Right ventricle myocardium inferior (tissue), 1 donor: ENCODE measurements at places on chromosomes 3 and 15. TPM values are rescaled to one million over a fixed set of nuclear protein-coding genes. Genes with fewer than 3 reads are reported as not detected.

RAD54L2 gene
- 10.3 TPM for total RNA-seq

ARHGEF26 gene
- 1.9 TPM for total RNA-seq

SCN11A gene
- total RNA-seq = 0.08 TPM

SERF2 gene
- total RNA-seq = 1,102 TPM

NR1D2 gene
- 44.5 TPM for total RNA-seq

C3orf62 gene
- total RNA-seq = 2.1 TPM

BTLA gene
- total RNA-seq = 0.14 TPM

PLSCR5 gene
- total RNA-seq = not detected

NANOGP8 gene
- total RNA-seq = not detected

CCR5 gene
- 0.49 TPM for total RNA-seq

PCOLCE2 gene
- 64.1 TPM for total RNA-seq

CPLX3 gene
- 2.8 TPM for total RNA-seq

TRIM42 gene
- total RNA-seq = not detected

MGLL gene
- total RNA-seq = 74.1 TPM

CRYGS gene
- total RNA-seq = 1.2 TPM

TEX55 gene
- total RNA-seq = not detected

CCR9 gene
- total RNA-seq = not detected

DNA sequence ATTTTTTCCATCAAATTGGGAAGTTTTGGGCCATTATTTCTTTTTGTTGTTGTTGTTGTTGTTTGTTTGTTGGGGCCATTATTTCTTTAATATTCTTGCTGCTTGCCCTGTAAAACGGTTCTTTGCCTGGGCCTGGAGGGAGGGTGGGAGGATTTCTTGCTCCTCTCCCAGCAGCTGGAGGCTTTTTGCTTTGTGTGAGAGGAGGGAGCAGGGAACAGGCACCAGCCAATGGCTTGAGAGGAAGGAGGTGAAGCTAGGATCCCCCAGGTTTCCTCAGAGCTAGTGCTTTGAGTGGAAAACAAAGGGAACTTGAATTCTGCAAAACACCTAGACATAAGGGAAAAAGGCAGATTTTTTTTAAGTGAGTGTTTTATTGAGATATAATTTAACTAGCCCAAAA lies 61.2 kb upstream of the DNAJC19 start:
- DNase-seq = no peak

GRCh38 chr15:41557673-41558399 lies 1.2 kb upstream of the TYRO3 start:
- no peak for DNase-seq

GRCh38 chr3:27939940-27940339 lies 217.8 kb upstream of the EOMES start:
- no peak for DNase-seq

GRCh38 chr3:169260296-169260695 lies 403.2 kb downstream of the MECOM start:
- DNase-seq = no peak

- no peak for DNase-seq
Measured at GRCh38 chr3:152288681-152289080, 20.0 kb downstream of the MBNL1 start.

GRCh38 chr15:36707884-36708435 lies 128.5 kb downstream of the CDIN1 start:
- DNase-seq = no peak

- no peak for DNase-seq
Measured at GRCh38 chr3:149605902-149606301, 51.9 kb downstream of the WWTR1 start.

GRCh38 chr3:189794518-189794917 lies 163.3 kb downstream of the TP63 start:
- DNase-seq = no peak

DNA sequence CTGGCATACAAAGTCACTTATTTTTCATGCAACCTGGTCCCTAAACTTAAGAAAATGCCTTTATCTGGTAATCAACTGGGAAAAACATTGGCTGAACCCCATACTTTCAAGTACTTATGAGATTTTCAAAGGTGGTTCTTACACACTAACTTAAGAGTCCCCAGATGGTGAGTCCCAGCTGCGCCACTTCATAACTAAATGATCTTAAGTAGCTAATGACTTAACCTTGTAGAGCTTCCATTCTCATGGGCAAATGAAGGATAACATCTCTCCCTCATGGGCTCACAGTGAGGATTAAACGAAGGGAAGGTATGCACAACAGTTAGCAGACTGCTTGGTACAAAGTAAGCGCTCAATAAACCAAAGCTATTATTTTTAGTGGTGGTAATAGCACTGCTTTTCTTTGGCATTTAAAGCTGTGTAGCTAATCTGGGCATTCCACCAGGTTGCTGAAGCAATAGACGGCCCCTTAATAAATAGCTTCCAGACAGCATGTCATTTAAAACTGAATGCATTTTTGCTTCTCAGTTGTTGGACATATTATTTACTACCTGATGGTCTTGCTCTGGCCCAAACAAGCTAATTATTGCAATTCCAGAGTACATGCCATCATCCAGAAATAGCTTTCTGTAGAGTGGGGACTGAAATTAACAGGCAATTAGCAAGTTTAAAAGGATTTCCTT lies 55.4 kb downstream of the LIPC start:
- no peak for DNase-seq

- DNase-seq = no peak
Measured at GRCh38 chr15:96182736-96183513, 147.6 kb upstream of the NR2F2 start.

- no peak for DNase-seq
Measured at GRCh38 chr15:74283368-74283767, 47.2 kb downstream of the CCDC33 start.

DNA sequence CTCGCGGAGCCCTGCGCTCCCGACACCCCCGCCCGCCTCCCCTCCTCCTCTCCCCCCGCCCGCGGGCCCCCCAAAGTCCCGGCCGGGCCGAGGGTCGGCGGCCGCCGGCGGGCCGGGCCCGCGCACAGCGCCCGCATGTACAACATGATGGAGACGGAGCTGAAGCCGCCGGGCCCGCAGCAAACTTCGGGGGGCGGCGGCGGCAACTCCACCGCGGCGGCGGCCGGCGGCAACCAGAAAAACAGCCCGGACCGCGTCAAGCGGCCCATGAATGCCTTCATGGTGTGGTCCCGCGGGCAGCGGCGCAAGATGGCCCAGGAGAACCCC lies 464 bp downstream of the SOX2 start:
- DNase-seq = no peak

DNA sequence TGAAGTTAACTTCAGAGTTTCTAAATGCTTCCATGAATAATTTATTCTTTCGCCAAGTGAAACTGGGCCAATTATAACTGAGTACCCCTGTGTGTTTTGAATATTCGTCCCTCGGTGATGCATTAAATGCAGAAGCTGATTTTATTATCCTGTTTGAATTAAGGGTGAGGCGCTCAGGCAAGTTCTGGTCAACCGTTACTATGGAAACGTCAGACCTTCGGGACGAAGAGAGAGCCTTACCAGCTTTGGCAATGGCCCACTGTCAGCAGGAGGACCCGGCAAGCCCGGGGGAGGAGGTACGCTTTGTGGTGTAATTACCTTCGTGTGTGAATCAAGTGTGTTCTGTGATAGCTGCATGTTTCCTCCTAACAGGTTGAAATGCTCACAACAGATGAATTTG lies 239.8 kb downstream of the ITPR1 start:
- no peak for DNase-seq

GRCh38 chr15:65057549-65057940 lies 10.2 kb downstream of the RASL12 start:
- no peak for DNase-seq

DNA sequence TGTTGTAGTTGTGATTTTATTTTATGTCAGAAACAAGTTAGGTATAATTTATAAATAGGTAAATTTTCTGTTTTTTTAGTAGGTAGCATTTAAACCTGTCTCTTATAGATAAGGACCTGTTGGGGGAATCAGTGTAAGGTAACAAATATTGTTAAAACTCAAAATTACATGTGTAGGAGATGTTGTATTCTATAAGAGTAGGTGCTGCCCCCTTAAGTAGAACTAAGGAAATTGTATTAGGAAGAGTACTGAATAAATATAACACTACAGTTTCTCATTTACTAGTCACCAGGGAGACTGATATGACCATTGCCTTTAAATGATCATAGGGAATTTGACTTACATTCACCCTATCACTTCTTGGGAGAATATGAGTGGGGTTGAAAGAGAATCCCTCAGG lies 31.2 kb downstream of the SLC25A36 start:
- DNase-seq = no peak

- peak; percentile 41 for DNase-seq
Measured at GRCh38 chr15:98077186-98077585, 116.7 kb downstream of the ARRDC4 start.

DNA sequence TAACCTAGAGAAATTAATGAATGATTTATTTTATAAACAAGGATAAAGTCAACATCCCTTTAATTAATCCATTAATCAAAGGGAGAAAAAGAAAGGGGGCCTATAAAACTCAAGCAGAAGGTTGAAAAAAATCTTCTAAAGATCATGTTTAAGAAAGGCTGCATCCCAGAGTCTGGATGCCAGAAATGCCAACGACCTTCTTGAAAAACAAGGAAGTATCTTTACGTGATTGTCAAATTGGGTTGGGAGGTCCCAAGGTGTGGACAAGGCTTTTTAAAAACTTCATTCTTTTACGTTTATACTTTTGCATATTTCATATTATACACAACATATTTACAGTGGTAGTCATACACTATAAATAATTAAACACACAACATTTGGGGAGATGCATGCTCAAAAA lies 1.6 kb downstream of the GOLGB1 start:
- no peak for DNase-seq

DNA sequence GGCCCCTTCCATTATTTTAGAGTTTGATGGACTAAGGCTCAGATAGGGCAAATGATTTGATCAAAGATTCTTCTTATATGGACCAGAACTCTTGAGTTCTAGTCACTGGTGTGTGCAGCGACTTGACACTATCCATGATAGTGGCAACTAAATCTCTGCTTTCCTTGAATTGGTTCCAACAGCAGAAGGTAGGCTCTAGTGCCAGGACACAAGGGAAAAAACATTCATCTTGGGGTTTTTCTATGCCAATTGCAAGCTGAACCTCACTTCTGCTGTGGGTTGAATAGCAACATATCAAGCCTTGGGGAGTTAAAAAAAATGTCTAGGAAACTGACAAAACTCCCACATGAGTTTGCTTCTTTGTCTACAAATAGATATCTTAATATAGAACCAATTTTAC lies 35.1 kb downstream of the CTXND1 start:
- DNase-seq = no peak

DNA sequence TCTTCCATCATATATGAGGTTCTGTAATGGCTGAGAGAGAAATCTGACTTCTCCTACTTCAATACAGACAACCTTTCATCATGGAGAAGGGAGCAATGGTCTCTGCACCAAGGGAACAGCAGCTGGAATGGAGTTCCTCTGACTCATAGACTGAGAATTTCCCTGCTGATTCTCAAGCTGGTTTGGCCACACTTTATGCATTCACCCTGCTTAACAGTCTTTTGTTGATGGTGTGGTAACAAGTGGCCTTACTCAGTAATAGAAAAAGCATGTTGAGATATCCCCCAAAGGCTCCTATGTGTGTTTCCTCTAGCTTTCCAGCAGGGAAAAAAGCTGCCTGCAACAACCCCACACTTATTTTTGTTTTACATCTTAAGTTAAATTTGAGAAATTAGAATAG lies 138.1 kb downstream of the GREM1 start:
- no peak for DNase-seq

DNA sequence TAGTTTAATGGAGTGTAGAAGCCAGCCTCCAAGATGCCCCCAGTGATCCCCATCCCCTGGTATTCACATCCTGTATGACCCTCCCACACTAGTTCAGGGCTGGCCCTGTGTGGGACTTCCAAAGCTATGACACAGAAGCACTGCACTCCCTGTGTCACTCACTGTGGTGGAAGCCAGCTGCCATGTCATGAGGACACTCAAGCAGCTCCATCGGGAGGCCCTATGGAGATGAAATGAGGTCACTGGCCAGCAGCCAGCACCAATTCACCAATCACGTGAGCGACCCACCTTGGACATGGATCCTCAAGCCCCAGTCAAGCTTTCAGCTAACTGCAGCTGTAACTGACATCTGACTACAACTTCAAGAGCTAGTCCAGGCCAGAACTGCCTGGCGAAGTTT lies 3.9 kb upstream of the ACAN start:
- DNase-seq = no peak

DNA sequence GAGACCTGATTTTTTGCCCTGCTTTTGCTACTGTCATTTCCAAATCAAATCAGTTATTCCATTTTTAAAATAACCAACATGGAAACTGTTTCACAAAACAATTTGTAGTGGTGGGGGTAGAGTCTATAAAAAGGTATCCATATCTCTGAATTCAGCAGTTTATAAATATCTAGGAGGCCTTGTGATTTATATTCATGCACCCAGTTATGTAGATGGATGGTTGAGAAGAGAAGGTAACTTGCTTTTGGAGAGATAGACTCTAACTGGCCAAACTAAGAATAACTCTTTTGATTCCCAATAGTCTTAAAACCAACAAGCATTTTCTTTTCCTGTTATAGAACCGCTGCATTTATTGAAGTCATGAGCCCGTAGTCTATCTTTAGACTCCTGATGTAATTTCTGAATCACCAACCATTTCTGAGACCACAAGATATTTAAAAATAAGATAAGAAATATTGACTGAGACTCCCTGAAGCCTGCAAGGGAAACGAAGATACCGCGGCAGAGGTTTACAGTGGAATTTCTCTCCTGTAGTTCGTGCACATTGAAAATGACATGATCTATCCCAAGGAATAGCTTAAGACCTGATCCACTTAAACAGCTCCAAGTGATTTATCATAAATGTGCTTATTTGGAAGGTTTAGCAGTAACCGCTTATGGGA lies 68.5 kb downstream of the SAMMSON start:
- no peak for DNase-seq

GRCh38 chr3:4906107-4906621 lies 73.1 kb upstream of the BHLHE40 start:
- DNase-seq = no peak

GRCh38 chr3:46931631-46932331 lies 44.8 kb downstream of the CCDC12 start:
- peak; percentile 91 for DNase-seq

- DNase-seq = no peak
Measured at GRCh38 chr15:92603278-92603677, 52.3 kb downstream of the FAM174B start.

GRCh38 chr15:93121973-93122910 lies 33.2 kb upstream of the RGMA start:
- no peak for DNase-seq
